ENCODE measurements at places on chromosomes 6 and 20. TPM values are rescaled to one million over a fixed set of nuclear protein-coding genes. Genes with fewer than 3 reads are reported as not detected.

EYA2 gene
- total RNA-seq, result 0.32 TPM

IRAK1BP1 gene
- 11.3 TPM for total RNA-seq

GSTA2 gene
- not detected for total RNA-seq

TRIM10 gene
- not detected for total RNA-seq

DNA sequence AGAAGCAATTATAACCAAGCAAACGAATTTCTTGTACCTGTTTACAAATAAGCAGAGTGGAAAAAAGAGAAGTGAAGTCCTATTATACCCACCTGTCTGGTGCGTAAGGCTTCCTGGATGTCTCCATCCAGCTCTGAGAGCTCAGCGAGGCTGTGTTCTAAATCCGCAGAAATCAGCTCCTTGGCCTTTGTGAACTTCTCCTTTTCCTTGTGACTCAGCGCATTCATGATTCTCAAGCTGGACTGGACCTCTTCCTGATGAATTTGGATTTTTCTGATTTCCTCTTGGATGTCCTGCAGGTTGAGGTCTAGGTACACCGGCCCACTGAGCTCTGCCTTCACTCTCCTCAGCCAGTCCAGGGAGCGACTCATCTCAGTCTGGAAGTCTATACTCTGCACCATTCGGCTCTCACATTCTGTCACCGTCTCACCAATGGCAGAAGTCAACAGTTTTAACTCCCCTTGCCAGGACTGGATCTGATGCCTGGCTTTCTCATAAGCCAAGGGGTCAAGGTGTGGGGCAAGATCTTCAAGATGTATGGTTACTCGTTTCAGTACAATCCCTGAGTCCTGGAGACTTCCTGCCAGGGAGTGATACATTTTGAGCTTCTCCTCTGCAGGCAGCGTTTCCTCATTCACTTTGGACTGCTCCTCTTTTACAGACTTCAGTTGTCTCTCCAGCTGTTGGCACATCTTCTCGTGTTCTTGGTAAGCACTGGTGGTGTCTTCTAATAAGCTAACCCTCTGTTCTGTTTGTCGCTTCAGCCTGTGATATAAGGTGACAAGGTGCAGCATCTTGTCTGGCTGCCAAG is 307.3 kb downstream of the SYNE1 start:
- no peak for DNase-seq

DNA sequence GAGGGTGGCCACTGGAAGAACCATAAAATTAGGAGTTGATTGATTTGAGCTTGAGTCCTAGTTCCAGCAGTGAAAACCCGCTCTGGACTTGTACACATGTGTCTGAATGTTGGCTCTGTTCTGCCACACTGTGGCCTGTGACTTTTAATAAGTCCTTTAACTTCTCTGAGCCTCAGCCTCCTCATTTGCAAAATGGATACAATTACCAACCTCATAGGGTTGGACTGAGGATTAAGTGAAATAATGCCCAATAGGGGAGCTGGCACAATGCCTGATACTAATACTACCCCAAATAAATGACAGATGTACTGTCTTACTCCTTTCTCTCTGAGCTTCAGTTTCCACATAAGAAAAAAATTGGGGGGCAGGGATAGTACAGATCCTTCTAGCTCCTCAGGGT is 92.6 kb upstream of the RIPOR2 start:
- no peak for DNase-seq

GRCh38 chr6:82875573-82876185 is 190.0 kb downstream of the UBE3D start:
- peak; percentile 33 for DNase-seq

DNA sequence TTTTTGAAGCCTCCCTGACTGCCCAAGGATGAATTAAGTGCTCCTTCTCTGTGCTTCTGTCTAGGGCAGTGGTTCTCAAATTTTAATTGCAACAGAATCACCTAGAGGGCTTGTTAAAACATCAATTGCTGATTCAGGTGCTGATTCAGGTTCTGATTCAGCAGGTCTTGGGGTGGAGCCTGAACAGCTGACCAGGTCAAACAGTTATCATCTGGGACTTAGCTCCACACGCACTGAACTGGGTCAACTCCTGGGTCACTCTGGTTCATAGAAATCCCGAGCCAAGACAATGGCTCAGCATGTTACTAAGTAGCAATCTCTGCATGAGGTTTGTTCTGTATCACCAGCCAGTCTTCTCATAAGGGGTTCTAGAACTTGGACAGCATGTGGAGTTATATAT is 192.3 kb downstream of the GJA1 start:
- DNase-seq, result no peak

All from NCI-H460 (cell line).